Stimulated activated CD4-positive, alpha-beta T cell treated with anti-CD3 and anti-CD28 coated beads, TNF-alpha, amount 100 ng/mL, for 48 hours (primary cell): ENCODE measurements at places on chromosomes 6 and 20.

DNA sequence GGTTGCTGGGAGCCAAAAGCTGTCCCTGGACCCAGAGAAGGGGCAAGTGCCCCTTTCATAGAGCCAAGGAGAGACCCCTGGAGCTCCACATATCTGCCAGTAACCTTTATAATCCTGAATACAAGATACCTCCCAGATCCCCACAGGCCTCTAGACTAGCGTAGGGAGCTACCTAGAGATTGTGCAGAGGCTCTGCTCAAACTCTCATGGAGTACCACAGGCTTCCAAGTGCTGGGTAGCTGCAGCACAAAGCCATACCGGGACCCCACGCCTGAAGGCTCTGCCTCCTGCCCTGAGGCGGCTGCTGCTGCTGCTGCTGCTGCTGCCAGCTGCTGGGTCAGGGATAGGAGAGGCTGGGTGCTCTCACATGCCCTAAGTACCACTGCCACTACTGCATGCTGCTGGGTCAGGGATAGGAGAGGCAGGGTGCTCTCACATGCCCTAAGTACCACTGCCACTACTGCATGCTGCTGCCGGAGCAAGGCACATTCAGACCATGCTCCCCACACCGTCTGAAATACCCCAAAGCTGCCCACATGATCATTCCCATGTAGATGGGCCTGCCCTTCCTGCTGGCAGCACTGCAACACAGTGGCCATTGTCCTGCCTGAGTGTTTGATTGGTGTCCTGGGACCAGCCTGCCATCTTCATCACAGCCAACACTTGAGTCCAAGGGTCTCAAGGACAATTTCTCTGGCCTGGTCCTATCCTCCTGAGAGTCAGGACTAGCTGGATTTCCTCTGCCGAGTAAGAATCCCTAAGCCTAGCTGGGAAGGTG, 1434.3 kb upstream of the ADGRB3 start:
- DNase-seq, result no peak

GRCh38 chr6:134161041-134161440, 108.6 kb upstream of the SLC2A12 start:
- DNase-seq, result no peak

- no peak for DNase-seq
Observed at GRCh38 chr6:114747995-114748625, 405.3 kb upstream of the HS3ST5 start.

DNA sequence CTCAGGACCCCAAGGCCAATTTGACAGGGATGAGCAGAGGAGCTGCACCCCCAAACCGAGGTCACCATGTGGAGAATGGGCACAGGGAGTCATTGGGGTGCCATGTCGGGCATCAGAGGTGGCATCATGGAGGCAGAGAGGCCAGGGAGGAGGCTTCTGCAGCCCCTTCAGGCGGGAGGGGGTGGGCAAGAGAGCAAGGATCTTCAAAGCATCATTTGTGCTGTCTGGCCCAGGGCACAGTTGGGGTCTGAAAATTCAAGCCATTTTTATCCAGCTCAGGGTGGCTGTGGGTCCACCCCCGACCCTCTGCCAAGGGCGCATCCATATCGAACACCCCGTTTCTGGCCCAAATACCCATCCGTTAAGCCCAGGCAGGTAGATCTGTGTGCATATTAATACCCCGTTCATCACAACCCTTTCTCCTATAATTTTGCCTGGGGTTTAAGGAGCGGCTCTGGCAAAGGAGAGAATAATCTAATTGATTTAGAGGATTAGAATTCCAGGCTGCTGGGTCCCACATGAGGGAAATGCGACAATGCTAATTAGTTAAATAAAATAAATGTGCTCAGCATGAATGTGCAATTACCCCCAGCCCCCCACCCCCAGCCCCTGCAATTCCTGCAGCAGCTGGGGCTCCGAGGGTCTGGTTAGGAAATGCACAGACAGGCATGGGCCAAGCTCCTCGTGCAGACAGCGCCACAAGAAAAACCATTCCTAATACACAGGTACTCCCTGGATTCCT, 31.9 kb downstream of the VSTM2L start:
- DNase-seq, result no peak

- no peak for DNase-seq
Observed at GRCh38 chr6:136188486-136188885, 61.6 kb downstream of the MTFR2 start.

DNA sequence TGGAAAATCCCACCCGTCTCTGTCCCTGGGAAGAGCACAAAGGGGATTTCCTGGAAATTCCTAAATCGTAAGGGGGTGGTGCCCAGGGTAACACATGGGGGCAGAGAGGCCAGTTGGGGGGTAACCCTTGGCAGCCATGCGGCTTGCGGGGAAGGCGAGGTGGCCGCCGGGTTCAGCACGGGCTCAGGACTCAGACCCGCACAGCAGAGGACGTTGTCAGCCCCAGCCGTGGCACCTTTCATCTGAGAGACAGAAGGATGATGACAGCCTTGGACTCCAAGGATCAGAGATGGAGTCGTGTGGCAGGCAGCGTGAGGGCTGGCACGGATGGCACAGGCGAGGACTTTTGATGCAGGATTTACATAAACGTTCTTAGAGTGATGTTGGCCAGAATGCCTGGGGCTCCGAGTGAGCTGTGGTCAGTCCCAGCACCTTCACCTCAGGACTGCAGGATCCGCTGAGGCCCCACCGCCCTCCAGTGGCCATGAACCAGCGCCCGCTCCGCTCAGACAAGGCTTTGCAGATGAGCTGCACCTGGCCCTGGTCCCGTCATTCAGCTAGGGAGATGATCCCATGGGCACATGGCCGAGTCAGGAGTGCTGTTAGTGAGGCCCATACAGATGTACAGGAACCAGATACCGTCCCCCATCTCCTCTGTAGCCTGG, 190.3 kb downstream of the TAF4 start:
- DNase-seq, result no peak

DNA sequence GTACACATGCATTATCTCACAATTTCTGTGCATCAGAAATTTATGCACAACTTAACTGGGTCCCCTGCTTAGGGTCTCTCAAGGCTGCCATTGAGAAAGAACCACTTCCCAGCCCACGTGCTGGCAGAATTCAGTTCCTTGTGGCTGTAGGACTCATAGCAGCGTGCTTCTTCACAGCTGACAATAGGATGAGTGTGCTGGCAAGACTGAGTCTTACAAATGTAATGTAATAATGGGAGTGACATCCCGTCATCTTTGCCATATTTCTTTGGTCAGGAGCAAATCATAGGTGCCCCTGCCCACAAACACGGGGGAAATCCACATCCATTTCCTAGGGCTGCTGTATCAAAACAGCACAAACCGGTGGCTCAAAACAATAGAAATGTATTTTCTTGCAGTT, 77.4 kb downstream of the FIG4 start:
- no peak for DNase-seq

DNA sequence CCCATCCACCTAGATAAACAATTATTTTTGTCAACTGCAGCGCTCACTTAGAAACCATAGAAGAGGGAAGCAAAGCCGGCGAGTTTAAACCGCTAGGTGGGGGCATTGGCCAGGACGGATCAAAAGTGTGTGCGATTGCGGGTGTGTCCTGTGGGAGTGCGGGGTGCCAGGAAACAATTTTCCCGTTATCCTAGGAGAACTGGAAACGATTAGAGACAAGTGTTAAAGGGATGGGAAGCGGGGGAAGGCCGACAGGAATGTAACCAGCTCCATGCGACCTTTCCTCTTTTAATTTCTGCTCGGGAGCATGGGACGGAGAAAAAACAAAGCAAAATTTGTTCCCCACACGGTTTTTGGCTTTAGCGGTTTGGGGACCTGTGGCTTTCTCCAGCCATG, 2.8 kb upstream of the HTR1B start:
- DNase-seq, result no peak

GRCh38 chr6:76221525-76221924, 149.1 kb upstream of the IMPG1 start:
- no peak for DNase-seq

- no peak for DNase-seq
Observed at GRCh38 chr6:56866917-56867522, 87.9 kb upstream of the BEND6 start.

DNA sequence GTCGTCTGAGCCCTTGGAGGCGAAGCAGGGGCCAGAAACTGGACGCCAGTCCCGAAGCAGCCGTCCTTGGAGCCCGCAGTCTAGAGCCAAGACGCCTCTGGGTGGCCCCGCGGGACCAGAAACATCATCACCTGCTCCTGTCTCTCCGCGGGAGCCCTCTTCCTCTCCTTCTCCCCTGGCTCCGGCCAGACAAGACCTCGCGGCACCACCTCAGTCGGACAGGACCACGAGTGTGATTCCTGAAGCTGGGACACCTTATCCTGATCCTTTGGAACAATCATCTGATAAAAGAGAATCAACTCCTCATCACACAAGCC, 416 bp downstream of the RSPH4A start:
- DNase-seq, result no peak

DNA sequence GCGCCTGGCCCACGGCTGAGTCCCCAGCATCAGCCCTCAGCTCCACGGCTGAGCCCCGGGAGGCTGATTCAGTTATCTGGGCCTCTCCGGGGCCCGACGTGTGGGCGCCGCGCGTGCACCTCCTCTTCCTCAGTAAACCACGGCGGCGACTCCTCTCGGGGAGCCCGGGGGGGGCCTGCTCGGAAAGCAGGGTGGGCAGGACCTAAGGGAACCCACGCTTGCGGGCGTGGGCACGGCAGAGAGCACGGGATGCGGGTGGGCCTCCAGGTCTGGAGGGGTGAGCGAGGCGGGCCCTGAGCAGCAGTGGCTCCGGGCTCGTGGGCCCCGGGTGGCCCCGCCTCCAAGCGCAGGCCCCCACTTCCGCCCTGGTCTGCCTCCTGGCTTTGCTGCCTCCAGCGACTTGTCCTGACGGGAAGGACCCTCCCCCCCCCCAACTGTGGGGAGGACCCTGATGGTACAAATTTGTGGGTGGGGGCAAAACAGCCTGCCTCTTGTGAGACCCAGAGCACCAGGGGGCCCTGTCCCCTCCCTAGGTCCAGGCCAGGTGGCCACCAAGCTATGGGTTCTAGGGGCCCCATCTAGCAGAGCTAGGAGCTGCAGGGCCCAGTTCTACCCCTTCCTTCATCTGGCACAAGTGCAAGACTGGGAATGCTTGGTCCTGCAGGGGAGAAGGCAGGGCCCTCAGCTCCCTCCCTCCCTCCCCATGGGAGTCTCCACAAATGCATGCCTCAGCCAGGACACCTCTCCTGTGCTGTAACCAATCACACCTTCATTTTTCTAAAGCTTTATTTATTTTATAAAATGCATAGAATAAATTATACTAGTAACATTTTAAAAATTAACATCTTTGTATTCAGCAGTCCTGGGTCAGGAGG, 16.9 kb downstream of the UCKL1 start:
- no peak for DNase-seq

- DNase-seq, result no peak
Observed at GRCh38 chr20:59580146-59580946, 24.0 kb upstream of the PHACTR3 start.

GRCh38 chr6:169972101-169972651, 220.8 kb downstream of the ERMARD start:
- DNase-seq, result no peak

- no peak for DNase-seq
Observed at GRCh38 chr20:63173552-63174191, 42.3 kb downstream of the YTHDF1 start.

GRCh38 chr20:8124639-8125038, 7.4 kb upstream of the PLCB1 start:
- DNase-seq, result no peak

- DNase-seq, result no peak
Observed at GRCh38 chr6:108727966-108728730, 120.1 kb upstream of the ARMC2 start.

DNA sequence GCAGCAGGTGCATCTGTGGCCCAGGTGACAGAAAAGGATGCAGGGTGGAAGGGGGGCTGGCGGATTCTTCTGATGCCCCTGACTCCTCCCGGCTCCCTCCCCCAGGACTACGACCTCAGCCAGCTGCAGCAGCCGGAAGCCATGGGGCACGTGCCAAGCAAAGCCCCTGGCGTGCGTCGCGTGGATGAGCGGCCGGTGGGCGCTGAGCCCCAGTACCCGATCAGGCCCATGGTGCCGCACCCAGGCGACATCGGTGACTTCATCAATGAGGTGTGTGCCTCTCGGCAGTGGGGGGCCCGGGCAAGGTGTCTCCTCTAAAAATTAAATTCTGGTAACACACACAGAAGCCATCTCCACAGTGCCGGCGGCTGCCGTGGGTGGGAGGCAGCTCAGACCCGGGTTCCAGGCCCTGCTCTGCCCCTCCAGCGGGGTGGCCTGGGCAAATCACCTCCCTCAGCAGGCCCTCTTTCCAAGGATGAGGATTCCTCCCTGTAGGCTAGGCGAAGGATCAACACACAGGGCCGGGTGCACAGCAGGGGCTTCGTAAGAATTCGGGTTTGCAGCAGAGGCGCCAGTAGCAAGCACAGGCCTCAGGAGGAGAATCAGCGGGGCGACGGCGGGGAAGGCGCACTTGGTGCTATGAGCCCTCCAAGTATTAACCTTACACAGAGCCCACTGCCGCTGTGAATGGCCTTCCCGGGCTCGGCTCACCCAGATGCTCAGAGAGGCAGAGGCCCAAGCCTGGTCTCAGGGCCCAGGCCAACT, 131.5 kb downstream of the TAF4 start:
- DNase-seq, result no peak
